Hepatic stellate cell (primary cell): ENCODE measurements at places on chromosomes 5 and 9.

DNA sequence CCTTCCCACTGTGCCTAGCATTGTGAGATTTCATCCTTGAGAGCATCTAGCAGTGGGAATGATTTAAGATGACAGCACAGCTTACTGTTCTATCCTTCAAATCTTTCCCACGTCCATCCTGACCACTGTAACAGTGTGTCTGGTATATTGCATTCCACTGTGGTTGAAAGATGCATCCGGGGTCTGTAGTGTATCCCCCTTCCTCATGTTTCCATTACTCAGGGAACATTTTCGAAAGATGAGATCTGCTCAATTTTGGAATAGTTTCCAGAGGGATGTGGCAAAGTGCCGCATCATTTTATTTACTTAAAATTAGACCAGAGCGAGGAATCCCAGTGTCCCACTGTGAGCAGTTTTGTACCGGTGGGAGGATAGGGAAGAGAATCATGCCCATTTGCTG, 407.1 kb upstream of the PAPPA start:
- peak; percentile 5 for DNase-seq

DNA sequence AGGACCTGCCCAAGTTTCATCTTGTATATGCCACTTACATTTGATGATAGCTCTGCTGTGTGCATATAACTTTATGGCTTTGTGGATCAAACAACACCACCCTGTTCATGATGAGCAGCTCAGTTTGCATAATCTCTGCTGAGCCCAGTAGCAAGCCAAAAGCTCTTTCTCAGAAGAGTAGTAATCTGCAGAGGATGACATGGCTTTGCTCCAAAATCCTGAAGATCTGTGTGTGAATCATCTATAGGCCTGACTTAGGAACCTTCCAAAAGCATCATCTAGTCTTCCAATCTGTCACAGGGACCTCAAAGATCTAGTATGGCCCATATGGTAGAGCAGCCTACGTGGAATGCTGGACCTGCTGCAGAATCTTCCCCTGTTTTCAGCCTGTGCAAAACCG, 394.6 kb downstream of the PSAT1 start:
- DNase-seq: no peak

GRCh38 chr5:65255294-65255693, 226.4 kb downstream of the ADAMTS6 start:
- DNase-seq: no peak

DNA sequence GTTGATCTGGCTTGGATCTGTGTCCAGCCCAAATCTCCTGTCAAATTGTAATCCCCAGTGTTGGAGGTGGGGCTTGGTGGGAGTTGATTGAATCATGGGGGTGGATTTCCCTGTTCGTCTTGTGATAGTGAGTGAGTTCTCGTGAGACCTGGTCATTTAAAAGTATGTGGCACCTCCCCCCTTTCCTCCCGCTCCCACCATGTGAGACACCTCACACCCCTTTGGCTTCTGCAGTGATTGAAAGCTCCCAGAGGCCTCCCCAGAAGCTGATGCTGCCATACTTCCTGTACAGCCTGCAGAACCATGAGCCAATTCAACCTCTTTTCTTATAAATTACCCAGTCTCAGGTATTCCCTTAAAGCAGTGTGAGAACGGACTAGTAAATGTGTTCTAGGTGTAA, 117.3 kb upstream of the PTCH1 start:
- no peak for DNase-seq

DNA sequence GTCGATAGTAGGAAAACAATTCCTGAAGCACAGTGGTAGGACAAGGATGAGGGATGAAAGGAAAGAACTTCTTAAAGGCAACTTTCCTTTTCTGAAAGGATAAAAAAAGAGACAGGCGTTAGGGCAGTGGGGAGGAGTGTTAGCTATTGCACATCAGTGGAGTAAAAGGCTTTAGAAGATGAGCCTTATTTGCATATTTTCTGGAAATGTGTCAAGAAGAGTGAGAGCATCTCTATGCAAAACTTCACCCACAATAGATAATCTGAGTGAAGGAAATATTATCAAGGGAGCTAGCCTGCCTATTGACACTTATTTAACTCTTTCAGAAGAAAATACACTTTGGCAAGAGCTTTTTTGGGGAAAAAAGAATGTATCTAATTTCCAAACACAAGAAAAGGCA, 151.6 kb downstream of the MACIR start:
- DNase-seq: no peak

DNA sequence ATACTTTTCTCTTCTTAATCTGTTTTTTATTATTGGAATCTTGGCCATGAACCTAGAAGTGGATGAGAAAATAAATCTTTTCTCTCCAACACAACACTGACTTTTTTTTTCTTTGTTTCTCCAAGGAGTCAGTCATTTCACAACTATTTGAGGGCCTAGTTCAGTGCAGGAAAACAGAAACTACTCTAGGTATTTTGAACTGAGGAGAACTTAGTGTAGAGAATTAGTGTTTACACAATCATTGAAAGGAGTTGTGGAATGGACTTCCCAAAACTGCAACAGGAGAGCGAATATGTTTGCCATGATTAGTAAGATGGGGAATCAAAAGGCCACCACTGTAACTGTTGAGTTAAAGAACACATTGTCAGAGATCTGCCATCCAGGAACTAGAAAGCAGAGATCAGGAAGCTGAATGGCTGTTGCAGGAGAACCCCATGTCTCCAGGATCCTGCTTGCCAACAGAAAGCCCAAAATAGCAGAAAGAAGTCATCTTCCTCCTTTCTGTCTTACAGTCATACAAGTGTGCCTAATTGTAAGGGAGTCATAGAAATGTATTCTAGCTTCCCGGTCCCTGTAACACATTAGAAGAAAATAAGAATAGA, 20.3 kb upstream of the PCDH1 start:
- DNase-seq: no peak

DNA sequence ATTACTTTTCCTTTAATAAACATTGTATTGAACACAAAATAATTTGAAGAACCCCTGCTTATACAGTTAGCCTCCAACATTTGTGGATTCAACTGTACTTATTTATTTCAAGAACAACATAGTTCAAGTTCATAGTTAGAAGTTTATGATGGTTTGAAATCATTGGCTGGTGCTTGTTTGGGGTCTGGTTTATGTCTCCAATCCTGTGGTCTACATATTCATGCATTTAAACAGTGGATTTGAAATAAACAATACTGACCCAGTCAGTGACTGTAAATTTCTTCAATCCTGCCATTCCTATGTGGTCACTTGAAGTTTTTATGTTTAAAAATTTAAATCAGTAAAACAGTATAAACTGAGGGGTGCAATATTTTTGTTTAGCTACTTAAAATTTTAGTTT, 145.1 kb upstream of the TRPC7 start:
- no peak for DNase-seq

GRCh38 chr5:76363352-76364225, 39.5 kb upstream of the IQGAP2 start:
- no peak for DNase-seq

DNA sequence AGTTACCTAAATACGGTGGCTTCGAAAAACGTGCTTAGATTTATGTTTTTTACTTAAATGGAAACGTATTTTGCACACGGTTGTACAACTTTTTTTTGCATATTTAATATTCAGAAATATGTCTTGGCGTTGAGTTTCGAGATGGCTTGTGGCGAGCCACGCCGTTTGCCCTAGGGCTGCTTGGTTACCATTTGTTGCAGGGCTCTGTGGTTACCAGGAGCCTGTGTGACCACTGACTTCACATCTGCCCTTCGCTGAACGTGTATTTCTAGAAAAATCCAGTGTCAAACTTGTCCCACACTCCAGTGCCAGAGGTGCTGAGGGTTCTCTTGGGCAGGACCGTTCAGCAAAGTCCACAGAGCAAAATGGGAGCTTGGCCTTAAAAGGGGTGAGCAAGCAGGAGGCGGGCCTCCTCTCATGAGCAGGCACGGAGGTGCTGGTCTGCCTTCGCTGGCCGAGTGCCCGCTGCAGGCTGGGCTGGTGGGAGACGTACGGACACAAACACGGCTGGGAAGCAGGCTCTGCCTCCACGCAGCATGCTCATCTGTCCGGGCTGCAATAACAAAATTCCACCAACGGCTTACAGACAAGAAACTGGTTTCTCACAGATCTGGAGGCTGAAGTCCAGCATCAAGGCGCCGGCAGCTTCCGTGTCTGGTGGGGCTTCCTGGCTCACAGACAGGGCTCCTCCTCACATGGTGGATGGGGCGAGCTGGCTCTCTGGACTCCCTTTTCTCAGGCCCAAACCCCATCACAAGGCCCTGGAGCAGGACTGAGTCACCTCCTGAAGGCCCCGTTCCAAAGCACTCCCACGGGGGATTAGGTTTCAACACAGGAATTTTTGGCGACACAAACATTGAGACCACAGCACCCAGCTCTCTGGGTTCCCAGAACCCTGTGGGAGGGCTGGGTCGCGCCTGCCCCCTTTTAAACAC, 5.4 kb downstream of the MRPL36 start:
- DNase-seq: peak; percentile 55

DNA sequence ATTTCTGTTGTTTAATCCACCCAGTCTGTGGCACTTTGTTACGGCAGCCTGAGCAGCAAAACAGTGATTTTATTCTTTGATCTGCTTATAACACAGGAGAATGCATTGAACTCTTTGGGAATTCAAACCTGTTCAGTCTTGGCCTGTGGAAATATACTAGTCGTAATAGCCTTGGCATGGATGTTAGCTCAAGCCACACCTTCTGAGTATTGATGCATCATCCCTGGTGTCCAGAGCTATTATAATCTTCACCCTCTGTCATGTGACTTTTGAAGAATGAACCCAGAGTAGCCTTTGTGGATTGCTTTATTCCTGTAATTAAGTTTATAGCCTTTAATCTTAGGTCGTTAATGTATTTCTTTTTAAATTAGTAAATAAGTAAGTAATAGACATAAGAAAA, 50.8 kb upstream of the TEX48 start:
- DNase-seq: no peak

DNA sequence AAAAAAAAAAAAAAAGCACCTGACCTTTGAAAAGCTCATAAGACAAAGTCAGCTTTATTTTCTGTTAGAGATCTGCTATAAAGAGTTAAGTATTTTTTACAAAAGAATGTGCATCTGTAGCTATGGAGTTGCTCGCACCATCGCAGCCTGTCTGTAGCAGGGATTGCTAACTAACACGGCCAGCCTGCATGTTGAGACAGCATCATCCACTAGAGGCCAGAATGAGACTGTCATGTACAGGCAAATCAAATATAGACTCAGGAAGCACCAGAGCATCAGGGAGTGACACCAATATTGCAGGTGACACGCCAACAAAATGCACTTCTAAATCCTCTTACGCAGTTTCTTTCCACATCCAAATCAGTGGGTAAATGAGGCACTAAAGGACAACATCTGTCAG, 136.3 kb upstream of the RASEF start:
- DNase-seq: peak; percentile 40

DNA sequence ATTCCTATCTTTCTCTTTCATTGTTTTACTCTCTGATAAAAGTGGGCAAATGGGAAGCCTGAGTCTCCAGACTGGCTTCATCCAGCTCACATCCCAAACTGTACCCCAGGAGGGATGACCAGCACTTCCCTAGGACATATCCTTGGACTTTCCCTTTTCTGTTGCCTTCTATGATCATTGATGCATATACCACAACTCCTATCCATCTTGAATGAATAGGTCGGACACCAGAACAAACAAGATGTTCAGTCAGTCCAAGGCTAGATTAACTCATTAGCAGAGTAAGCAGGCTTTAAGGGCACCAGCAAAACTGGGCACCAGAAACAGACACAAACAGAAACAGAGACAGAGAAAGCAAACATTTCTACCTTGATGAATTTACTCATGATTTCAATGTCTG, 159.1 kb upstream of the RGMB start:
- DNase-seq: no peak

GRCh38 chr5:64507264-64507605, 1.4 kb downstream of the RGS7BP start:
- no peak for DNase-seq

- no peak for DNase-seq
These were observed 84.6 kb downstream of the ANKRD55 start for GRCh38 chr5:56148453-56148971.

GRCh38 chr5:82863266-82863665, 213.9 kb downstream of the TMEM167A start:
- no peak for DNase-seq

DNA sequence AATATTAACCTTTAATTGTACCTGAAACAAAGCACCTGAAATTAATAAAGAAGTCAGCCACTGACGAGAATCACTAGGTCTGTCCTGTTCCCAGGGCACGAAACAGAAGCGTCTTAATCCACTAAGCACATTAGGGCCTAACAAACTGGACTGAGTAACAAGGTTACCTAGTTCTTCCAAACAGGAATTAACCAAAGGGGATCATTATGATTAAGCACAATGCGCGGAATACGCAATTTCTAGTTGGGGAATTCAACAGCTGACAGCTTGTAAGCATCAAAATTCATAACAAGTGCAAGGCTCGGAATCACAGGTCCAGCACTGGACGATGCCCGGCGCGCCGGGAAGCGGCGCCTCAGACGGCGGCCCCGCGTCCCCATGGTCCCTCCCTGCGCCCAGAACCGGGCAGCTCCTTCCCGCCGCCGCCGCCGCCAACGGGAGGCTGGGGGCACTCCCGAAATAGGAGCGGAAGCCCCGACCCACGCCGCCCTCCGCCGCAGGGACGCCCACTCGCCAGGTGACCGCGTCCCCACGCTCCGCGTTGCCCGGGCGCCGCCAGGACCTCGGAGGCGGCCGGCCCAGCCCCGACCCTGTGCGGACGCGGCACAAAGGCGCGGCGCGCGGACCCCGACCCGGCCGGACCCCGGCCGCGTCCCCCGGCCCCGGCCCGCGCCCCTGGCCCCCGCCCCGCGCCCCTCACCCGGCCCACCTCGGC, 898 bp downstream of the CAMSAP1 start:
- DNase-seq: no peak

GRCh38 chr9:121483473-121484031, 16.1 kb downstream of the GGTA1 start:
- no peak for DNase-seq

DNA sequence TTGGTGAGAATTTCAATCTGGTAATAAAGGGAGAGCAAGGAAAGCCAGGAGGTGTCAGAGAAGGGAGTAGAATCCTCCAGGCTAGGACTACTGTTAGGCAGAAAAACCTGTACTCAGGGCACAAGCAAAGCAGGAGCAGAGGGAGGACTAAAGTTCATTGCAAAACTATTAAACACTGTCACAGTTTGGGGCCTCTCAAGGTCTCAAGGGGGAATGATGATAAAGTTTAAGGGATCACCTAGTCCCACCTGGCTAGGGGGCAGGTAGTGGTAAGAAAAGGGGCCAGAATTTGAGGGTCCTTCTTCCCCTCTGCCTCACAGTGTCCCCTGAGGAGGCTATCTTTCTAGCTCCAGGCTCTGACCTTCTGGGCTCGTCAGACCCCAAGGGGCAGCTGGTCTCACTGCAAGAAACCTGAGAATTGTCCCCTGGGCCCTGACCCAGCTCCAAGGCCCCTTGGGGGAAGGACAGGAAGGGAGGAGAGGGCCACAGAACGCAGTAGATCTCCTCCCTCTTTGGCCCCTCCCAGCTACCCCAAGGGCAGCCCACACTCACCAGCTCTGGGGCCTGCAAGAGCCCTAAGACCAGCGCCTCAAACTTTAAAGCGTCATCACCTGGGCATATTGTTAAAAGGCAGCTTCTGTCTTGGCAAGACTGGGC, 974 bp downstream of the CCDC69 start:
- no peak for DNase-seq
